ENCODE measurements at places on chromosomes 12 and 14. TPM values are rescaled to one million over a fixed set of nuclear protein-coding genes. Genes with fewer than 3 reads are reported as not detected.
A peak's percentile ranks its signal among the peaks of the same experiment; 100 is the strongest.

- DNase-seq: no peak
Measured at GRCh38 chr12:55572168-55572567, at the start of gene OR2AP1. Gene OR2AP1, plus strand, starts transcription at chr12:55572468. Its CDS starts 1,947 bp downstream, at chr12:55574415.

DNA sequence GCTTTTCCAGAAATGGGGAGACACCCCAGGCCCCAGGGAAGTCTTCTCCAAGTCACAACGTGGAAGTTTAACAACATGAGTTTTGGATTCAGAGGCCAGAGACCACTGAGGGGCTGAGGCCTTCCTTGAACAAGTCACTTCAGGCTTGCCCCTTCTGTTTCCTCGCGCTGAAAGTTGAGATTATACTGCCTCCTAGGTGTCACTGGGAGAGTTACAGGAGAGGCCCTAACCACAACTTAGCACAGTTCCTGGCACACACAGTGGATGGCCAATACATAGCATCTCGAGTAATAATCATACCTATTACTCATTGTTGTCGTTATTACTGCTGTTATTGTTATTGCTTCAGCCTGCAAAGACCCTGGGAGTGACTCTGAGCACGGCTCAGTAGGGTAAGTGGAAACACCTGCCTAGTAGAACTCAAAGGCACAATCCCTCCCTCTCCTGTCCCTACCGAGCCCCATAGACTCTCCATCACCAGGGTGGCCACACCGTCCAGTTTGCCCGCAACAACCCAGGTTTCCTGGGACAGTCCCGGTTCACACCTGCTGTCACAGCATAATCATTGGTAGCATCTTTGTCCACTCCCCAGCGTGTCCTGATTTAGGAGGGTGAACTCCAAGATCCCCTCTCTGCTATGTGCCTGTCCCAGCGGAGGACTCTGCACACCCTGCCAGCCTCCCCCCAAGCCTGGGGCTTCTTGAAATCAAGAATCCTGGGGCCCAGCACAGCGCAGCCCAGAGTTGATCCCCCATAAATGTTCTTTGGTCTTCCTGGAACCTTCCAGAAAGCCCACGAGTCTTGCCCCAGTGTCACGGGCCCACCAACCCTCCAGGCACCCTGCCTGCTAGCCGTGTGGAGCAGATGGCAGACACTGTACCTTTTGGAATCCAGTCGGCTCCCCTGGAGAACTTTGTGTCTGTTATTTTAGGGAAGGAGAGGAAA, 85.0 kb downstream of the SYNE3 start:
- DNase-seq: no peak

- DNase-seq: no peak
Measured at GRCh38 chr14:61632401-61632800, 62.9 kb upstream of the HIF1A start.

GRCh38 chr14:59217011-59217410, 28.5 kb downstream of the DAAM1 start:
- no peak for DNase-seq

GRCh38 chr12:132282950-132283771, 46.2 kb downstream of the GALNT9 start:
- no peak for DNase-seq

GRCh38 chr14:94005324-94006073, 8.4 kb downstream of the CCDC197 start:
- no peak for DNase-seq

DNA sequence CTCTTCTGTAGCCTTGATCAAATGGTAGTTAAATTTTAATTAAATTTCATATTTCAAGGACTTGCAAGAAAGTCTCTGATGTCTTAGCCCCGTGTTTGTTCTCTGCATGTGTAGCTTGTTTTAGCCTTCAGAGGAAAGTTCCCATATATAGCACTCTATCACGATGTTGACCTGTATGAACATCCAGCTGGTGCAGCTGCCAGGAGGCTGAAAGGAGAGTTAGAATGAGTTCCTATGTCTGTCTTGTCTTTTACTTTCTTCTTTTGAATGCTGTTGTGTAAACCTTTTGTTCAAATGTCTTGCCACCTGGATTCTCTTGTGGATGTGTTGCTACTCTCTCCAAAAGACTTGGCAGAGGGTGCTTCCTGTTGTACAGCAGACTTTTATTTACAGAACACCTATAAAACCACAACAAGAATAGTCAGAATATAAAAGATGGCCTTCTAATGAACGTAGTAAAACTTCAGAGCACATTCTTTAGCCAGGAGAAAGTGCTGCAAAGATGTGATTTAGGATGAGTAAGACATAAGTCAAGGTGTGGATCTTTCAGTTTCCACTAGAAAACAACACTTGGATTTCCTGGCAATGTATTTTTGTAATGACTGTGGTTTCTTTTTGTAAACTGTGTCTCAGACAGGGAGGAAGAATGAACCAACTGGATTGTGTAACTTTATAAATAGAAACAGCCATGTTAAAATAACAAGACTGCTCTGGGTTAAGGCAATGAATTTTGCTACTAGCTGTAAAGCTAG, 17.2 kb downstream of the NAV3 start:
- no peak for DNase-seq

- peak; percentile 43 for DNase-seq
Measured at GRCh38 chr14:23572836-23573235, 5.2 kb upstream of the AP1G2 start.

The TNS2 gene
- total RNA-seq: 146 TPM

The MEG3 gene
- 26.7 TPM for total RNA-seq

The TAS2R7 gene
- not detected for total RNA-seq

The ADSS1 gene
- total RNA-seq: 51.9 TPM

All from left lobe of liver (tissue), 2 donors.